ENCODE measurements at places on chromosomes 16 and 17.
A peak's percentile ranks its signal among the peaks of the same experiment; 100 is the strongest.

DNA sequence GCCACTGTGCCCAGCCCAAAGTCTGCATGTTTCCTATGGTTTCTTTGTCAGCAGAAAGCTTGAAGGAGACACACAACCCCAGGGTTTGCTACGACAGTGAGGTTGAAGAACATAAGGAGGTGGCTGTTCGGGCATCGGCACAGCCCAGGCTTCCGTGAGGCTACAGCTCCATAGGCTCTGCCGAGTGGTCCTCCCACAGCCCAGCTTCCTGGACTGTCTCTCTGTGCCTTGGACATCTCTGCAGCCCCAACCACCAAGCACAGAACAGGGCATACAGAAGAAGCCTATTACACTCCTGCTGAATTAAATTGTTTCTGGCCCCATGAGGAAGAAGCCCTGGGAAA is 3.2 kb upstream of the HAP1 start:
- DNase-seq, result no peak

- no peak for DNase-seq
These were observed 50.8 kb downstream of the AKAP1 start for GRCh38 chr17:57135789-57136291.

GRCh38 chr17:48994549-48995303 is 2.5 kb upstream of the IGF2BP1 start:
- DNase-seq, result no peak

- no peak for DNase-seq
These were observed 11.1 kb downstream of the IL32 start for GRCh38 chr16:3076577-3076976.

DNA sequence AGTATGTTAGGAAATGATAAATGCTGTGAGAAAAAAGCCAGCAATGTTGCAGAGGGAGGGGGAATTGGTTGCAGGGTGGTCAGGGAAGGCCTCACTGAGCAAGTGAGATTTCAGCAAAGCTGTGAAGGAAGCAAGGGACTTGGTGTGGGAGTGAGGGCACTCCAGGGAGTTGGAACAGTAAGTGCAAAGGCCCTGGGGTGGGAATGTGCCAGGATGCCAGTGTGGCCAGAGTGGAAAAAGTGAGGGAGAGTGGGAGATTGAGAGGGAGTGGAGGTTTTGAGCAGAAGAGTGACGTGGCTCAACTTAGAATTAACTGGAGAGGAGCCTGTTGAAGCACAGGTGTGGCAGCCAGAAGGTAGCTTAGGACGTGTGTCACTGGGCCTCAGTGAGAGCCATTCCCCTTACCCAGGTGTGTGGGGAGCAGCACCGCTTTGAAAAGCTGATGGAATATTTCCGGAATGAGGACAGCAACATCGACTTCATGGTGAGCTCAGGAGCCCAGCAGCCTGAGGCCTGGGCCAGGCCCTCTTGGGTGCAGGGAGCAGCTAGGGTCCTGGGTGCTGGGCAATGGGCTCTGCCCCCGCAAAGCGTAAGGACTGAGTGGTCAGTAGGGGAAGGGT is 16.6 kb downstream of the FMNL1 start:
- DNase-seq, result no peak

- DNase-seq, result no peak
These were observed 16.0 kb upstream of the TANC2 start for GRCh38 chr17:62950067-62950466.

- no peak for DNase-seq
These were observed 806 bp downstream of the MRM1 start for GRCh38 chr17:36602030-36602748.

DNA sequence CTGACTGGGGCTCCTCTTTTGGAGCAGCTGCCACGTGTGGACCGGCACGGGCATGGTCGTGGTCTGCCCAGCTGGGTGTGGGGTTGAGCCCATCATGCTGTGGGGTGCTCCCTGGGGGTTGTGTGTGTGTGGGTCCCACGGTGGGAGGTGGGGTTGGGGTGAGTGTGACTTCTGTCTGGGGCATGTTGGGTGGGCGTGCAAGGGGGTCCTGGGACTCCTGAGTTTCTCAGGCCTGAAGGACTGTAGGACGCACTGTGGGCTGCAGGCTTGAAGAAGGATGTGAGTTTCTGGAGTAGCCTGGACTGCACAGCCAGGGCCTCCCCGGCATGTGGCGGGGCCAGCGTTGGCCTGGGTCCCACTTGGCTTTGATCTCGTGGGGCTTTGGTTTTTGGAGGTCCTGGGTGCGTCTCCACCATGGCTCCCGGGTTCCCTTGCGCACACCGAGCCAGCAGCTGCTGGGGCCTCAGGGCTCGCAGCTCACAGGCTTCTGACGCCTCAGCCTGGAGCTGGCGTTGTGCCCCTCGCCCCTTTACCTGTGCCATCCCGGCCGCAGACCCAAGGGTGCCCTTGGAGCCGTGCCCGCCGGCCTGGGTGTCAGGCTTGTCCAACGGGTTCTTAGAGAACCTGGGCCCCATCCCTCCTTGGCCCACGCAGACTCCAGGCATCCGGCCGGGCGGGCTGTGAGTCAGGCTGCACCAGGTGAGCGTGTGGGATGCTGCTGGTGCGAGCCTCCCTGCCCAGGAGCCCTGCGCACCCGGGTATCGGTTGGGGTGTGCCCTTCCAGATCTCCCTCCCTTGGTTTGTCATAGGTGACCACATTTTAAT is 34.4 kb upstream of the ZNF750 start:
- peak; percentile 99 for DNase-seq

GRCh38 chr17:27531469-27531961 is 75.3 kb downstream of the KSR1 start:
- DNase-seq, result no peak

DNA sequence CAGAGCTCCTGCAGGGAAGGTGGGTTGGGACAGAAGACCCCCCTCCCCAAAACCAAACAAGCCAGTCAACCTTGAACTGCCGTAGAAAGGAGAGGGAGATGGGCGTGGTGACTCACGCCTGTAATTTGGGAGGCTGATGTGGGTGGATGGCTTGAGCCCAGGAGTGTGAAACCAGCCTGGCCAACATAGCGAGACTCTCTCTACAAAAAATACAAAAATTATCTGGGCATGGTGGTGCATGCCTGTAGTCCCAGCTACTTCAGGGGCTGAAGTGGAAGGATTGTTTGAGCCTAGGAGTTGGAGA is 42.1 kb downstream of the NT5M start:
- DNase-seq, result no peak

DNA sequence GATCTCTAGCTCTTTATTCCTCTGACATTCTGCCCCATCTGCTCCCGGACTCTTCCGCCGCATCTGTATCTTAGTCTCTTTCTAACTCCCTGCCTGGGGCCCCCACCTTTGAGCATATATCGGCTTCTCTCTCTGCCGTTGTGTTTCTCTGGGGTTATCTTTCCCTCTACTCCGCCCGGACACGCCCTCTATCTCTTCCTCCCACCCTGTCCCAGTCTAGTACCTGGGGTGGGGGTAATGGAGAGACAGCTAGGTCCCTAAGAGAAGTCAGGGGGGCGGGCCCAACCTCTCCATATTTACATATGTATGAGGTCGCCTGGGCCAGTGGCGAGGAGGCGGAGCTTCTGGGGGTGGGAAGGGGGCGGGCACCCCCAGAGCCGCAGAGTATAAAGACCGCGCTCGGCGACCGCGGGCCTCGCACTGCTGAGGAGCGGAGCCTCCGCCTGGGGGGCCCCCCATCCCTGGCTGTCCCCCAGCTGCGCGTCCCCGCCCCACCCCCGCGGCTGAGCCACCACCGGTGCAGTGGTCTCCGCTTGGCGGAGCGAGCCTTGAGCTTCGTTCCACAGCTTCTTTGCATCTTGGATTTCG is at the start of gene ATP1B2:
Gene ATP1B2, plus strand, starts transcription at position 418 of the 588 bp plus-strand sequence. CDS start 593 bp downstream, outside the sequence.
- no peak for DNase-seq

- DNase-seq, result no peak
These were observed 20.6 kb upstream of the SLC35G3 start for GRCh38 chr17:35214631-35215273.

- no peak for DNase-seq
These were observed 439.8 kb downstream of the SOX9 start for GRCh38 chr17:72560303-72561247.

DNA sequence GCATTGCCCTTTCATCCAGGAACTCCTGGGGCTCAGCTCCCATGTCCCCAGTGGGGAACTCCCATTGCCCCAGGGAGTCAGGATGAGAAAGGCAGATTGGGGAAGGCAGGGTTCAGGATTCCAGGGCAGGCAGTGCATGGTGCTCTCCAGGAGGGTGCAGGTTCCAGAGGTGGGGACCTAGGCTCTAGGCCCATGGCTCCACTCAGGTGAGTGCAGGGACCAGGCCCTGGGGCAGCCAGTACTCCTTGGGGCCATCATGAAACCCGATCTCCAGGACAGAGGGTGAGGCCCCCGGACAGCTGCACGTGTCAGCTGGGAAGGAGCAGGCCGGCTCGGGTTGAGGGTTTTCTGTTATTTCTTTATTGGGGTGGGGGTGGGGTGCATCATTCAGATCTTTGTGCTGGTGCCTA is 1.3 kb upstream of the MTSS2 start:
- no peak for DNase-seq

- no peak for DNase-seq
These were observed 28.0 kb upstream of the B4GALNT2 start for GRCh38 chr17:49104511-49105074.

DNA sequence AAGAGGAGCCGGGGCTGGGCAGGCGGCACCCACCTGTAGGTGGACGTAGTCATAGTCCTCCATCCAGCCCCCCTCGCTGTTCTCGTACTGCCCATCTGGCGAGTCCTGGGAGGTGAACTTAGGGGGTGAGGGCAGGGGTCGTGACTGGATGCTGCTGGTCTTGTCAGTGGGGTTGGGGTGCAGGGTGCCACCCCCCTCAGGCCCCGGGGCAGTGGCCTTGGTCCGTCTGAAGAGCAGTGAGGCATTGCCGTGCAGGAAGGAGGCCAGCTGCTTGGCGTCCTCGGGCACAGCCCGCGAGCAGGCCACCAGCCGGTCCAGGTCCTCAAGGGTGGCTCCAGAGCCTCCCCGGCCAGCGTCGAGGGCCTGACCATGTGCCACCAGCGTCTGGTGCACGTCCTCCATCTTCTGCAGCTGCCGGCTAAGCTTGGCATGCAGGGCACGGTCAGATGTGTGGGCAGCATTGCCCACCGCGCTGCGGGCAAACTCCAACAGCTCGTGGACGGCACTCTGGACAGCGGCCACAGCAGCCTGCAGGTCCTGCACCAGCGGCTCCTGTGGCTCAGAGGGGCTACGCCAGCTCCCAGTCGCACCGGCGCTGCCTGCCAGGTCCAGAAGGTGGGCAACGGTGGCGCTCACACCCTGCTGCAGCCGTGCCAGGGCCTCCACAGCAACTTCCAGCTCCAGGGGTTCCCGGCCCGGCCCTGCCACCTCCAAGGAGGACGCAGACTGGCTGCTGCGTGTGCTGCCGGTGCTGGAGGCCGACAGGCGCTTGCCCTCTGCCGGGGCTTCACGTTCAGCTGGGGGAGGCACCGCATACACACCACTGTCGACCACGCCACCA is 16.3 kb downstream of the CTRB1 start:
- DNase-seq, result no peak

DNA sequence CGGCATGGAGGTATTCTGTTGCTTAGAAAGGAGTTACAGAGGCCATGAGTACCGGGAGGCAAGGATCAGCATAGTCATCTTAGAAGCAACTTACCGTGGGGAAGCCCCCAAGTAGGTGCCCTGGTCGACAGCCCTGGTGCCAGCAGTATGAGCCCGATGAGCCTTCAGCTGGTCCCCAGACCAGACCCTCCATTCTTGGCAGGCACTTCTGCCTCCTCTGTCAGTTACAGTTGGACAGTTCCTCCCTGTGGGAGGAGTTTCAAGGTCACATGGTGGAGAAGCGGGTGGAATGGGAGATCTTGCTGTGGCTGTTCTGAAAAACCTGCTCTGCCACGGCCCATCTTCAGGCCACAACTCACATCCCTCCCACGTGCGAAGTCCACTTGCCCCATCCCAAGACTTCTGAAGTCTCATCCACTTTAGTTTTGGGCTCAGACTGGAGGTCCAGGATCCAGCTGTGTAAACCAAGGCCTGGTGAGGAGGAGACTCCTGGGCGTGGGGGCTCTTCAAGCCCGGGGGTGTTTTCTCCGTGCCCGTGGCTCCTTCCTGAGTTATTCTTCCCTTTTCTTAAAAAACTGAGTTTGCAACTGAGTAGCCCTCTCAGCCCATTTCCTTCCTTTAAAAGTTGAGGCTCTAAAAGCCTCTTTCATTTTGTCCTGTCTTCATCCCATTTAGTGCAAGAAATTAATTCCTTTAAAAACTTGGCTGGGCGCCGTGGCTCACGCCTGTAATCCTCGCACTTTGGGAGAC is 133.5 kb downstream of the SEC14L1 start:
- no peak for DNase-seq

- DNase-seq, result no peak
These were observed 46.8 kb downstream of the SLC39A11 start for GRCh38 chr17:73045724-73046123.

GRCh38 chr16:81310045-81310644 is 4.6 kb upstream of the GAN start:
- DNase-seq, result no peak

GRCh38 chr17:27741971-27742575 is 58.3 kb downstream of the NOS2 start:
- no peak for DNase-seq

DNA sequence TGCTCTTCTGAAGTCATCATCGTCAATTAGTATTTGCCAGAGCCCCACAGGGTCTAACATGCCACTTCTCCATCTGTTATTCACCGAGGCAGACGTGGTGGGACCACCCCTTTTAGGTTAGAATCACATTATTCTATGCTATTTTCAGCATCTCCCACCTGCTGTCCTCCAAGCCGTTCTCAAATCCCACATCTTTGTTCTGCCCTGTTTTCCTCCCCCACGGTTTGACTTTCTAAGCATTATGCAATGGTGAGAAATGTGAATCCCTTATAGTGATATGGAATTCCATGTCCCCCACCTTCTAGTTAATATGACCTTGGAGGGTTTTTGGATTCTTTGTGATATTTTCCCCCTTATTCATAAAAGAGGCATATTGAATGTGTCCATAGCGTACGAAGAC is 634.1 kb upstream of the RBFOX1 start:
- DNase-seq, result no peak

GRCh38 chr16:10590342-10590741 is 9.9 kb upstream of the EMP2 start:
- DNase-seq, result no peak

GRCh38 chr16:31093132-31093703 is 1.4 kb downstream of the VKORC1 start:
- DNase-seq, result no peak

DNA sequence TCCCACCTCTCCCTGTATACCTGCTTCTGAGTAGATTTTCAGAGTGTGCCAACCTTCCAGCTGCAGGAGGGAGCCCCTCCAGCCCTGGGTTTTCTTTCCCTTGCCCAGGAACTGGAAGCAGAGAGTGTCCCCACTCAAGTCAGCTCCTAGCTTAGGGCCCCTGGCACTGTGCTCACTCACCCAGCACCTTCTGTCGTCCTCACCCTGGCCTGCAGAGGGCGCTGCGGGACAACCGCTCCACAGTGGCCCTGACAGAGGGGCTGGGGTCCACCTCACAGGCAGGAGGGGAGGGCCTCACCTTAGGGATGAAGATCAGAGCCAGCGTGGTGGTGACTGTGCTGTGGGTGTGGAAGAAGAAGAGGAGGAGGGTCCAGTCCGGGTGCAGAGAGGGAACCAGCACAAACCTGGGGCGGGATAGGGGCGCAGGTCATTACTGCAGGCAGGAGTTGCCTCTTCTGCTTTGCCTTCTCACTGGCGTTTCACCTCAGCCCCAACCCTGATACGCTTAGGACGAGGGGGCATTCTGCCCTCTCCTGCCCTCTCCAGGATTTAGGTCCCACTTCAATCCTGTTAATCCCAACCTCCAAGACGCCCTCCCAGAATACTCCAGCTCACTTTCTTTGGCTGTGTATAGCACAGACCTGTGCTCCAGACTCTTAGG is 10.0 kb downstream of the GPR179 start:
- no peak for DNase-seq

GRCh38 chr17:9346296-9346926 is 229.2 kb downstream of the STX8 start:
- DNase-seq, result no peak
